ENCODE measurements at places on chromosomes 16 and 17. TPM values are rescaled to one million over a fixed set of nuclear protein-coding genes. Genes with fewer than 3 reads are reported as not detected.

FSCN2 gene
- total RNA-seq: 0.58 TPM

CDH15 gene
- total RNA-seq: not detected

KRT24 gene
- not detected for total RNA-seq

SCGB1C2 gene
- not detected for total RNA-seq

VAT1L gene
- total RNA-seq: 0.05 TPM

SDK2 gene
- total RNA-seq: 0.27 TPM

SOX15 gene
- total RNA-seq: not detected

ZFP1 gene
- total RNA-seq: 14.8 TPM

PMFBP1 gene
- 0.88 TPM for total RNA-seq

ABCC6 gene
- 0.07 TPM for total RNA-seq

ITGAL gene
- total RNA-seq: 210 TPM

SMTNL2 gene
- not detected for total RNA-seq

MMP28 gene
- 0.09 TPM for total RNA-seq

TP53TG3B gene
- total RNA-seq: 0.72 TPM

PDIA2 gene
- not detected for total RNA-seq

ZKSCAN2 gene
- total RNA-seq: 5.6 TPM

ABCA8 gene
- total RNA-seq: not detected

COQ7 gene
- total RNA-seq: 13.2 TPM

KRT28 gene
- not detected for total RNA-seq

RAMP2 gene
- not detected for total RNA-seq

SHISA6 gene
- not detected for total RNA-seq
